Stimulated activated CD4-positive, alpha-beta T cell treated with anti-CD3 and anti-CD28 coated beads, Interleukin-2, amount 100 ng/mL, for 48 hours (primary cell): ENCODE measurements at places on chromosomes 2 and 18.

- DNase-seq: no peak
These were observed 161.5 kb downstream of the SLC39A10 start for GRCh38 chr2:195818526-195818925.

DNA sequence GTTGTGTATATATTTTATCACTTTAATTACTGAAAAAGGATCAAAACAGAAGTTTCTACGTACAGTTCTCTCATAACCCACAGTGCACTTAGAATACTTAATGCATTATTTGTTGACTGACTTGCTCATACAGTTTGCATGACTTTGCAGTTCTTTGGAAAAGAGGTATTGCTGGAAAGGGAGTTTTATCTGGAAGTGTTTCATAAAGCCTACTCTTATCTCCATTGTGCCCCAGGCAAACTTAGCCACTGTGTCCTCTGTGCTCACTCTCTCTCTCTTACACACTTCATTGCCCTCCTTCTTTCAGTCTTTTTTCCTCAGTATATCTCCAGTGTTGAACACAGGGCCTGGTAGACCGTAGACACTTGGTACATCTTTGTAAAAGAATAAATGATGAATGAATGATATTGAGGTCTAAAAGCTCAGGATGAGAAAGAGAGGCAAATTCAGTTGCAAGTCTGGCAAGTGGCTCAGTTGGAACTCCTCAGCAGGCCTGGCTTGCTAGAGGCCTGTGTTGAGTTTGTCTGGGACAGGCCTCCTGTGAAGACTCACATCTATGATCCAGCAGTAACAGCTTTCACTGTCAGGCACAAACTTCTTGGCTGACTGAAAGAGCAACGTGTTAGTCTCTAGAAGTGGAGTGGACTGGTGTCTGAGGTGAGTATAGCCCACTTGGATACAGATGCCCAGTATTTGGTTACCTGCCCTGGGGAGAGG, 56.1 kb downstream of the SETBP1 start:
- no peak for DNase-seq

- DNase-seq: no peak
These were observed 156.3 kb downstream of the DOCK10 start for GRCh38 chr2:224885836-224886547.

DNA sequence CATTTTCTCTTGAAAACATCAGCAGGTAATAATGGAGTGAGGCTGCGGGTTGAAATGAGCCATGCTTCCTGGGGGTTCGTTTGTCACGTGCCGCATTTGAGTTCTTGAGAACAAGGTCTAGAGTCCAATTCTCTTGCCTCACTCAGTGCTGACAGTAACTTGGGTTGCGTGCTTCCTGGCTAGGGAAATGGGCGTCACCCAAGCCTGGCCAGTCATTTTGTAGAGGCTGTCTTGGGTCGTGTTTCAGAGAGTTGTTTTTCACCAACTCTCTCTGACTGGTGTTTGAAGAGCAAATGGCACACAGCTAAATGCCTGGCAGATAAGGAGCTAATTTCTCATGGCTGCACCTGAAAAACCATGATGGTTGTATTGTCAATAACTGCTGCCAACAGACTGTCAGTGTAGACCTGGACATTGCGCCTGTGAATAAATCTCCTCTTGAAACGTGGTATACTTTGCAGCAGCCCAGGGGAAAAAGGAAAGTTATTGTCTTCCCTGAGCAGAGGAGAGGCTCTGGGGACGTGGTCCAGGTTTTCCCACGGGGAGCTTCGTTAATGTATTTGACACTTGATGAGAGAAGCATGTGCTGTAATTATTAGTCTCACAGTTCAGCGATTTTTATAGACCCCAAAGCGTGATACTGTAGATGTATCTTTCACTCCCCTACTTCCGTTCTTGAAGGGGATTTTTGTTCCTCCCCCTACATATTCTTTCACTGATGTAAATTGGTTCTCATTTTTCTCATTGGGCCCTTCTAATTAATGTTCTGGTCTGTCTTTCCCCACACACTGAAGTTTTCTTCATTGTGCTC, 196.0 kb downstream of the FHOD3 start:
- no peak for DNase-seq

DNA sequence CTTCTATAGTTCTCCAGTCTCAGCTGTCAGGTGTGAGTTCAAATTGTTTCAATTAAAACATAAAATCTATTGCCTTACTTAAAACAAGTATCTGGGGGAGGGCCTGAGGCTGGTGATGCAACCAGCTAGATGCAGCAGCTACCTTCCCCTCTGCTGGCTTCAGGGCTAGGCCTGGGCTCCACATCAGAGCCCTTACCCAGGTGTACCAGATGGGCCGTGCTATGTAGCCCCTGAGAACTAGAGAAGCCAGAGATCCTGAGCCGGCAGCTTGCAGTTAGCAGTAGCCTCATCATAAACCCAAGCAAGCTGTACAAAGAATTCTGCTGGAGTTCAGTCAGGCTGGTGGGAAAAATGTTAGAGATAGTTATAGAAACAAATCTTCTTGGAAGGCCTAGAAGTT, 97.7 kb upstream of the ACAA2 start:
- no peak for DNase-seq

GRCh38 chr2:174121175-174121574, 127.2 kb downstream of the OLA1 start:
- DNase-seq: no peak
